ENCODE measurements at places on chromosomes 5 and 9.

GRCh38 chr5:151953833-151954232 is 29.2 kb upstream of the GLRA1 start:
- DNase-seq = no peak

GRCh38 chr9:112028242-112029221 is 131.9 kb downstream of the UGCG start:
- DNase-seq = no peak

DNA sequence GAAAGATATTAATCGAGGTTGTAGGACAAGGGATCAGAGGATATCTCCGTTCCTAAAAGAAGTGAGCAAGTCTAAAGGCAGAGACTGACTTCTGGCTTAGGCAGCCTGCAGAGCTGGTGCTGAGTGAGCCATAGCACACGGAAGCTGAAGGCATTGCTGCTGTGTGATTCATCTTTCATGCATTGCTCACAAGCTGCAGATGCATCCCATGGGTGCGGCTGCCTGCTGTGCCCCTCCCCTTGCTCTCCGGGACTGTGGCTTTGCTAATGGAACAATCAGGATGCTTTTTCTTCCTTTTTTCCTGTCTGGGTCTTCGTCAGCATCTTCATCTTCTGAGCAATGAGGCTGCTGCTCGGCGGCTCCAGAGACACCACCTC is 341.4 kb downstream of the DIRAS2 start:
- DNase-seq = peak; percentile 50

DNA sequence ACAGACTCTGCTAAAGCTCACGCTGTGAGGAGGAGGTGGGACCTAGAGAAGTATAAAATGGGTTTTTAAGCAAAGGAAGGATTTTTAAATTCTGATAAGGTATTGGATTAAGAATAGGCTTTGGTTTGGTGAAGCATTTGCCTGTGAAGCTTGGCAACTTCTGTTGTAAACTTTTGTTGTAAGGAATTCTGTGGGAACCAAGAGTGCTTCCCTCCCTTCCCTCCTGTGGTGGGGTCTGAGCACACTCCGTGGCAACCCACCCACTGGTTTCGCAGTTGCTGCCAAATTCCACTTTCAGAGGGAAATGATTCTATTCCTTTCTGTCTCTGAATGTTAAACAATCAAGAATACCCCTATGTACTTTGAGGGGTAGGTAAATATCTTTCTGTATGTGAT is 28.6 kb upstream of the GTF2H2C start:
- DNase-seq = no peak

DNA sequence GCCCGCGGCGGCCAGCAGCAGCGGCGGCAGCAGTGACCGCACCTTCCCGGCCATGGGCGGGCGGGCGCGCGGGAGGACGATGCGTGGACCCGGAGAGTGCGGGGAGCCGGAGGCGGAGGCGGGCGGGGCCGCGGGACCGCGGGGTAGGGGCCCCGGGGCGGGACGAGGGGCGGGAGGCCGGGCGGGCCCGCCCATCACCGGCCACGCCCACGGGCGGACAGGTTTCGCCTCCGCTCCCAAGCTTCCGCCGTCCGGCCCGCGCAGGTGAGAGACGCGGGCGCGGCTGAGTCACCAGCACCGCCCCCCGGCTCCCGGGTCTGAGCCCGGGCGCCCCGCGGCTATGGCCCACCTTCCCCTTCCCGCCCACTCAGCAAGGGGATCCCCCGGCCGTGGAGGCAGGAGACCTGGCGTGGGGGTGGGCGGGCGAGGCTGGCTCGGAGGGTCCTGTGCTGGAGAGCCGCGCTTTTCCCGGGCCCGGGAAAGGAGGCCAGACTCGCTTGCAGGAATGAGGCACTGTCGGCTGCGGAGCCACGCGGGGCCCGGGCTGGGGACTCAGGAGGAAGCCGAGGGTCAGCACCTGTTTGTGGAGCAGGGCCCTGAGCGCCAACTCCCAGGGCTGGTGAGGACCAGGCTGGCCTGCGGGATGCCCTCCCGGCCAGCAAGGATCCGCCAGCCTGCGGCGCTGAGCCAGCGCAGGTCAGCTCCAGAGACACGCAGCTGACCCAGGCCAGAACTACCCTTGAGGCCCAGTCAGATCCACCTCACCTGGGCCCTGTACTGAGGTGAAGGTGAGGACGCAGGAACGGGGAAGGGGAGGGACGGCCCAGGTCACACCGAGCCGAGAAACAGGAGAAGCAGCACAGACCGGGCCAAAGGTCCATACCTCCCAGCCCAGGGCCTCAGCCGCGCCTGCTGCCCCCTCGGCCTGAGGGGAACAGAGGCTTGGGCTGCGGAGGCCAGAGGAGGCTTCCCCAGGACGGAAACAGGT is at the start of gene ENTPD2:
Gene ENTPD2 (minus strand): TSS at position 118 of the 988 bp plus-strand sequence. CDS start 64 bp downstream, at position 54.
- no peak for DNase-seq

- no peak for DNase-seq
These were observed 353.2 kb downstream of the IRX1 start for GRCh38 chr5:3948838-3949237.

- DNase-seq = no peak
These were observed 53.9 kb upstream of the C9orf72 start for GRCh38 chr9:27627188-27627564.

DNA sequence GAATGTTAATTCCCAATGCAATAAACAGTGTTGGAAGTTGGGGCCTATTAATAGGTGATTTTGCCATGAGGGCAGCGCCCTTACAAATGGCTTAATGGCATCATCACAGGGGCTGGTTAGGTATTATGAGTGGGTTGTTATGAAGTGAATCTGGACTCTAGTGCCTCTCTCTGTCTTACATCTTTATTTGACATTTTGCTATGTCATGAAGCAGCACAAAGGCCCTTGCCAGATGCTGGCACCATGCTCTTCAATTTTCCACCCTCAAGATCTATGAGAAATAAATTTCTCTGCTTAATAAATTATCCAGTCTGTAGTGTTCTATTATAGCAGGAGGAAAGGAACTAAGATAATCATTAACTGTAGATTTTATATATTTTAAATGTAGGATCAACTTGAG is 1098.7 kb upstream of the NUDT12 start:
- DNase-seq = no peak

- DNase-seq = no peak
These were observed 51.3 kb upstream of the PITX1 start for GRCh38 chr5:135085133-135085935.

DNA sequence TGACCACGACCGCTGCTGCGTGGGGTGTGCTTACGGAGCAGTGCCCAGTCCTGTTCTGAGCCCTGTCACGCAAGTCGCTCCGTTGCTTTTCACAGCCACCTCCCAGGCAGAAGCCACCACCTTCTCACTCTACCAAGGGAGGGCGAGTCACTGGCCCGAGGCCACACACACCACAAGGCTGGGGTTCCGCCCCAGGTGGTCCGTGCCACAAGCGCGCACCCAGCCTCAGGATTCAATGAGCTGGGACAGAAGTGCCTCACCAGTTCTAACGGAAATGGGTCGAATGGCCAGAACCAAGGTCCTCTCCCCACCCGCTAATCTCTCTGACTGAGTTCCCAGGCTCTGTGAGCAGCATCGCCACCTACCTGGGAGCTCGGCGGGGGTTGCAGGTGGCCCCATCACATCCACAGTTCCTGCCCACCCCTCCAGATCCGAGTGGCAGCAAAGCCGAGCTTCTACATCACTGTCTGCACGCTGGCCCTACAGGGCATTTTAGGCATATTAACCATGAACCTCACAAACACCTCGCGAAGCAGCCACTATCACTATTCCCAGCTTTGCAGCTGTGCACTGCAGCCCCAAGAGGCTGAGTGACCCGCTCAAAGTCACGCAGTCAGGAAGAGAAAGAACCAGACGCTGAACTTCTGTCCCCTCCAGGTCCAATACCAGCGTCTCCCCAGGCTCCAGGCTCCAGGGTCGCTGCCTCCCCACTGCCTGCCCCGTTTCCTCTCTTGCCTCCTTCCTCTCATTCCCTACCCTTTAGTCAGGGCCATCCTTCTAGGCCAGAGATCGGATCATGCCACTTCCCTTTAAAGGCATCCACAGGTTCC is 92.1 kb upstream of the PHYKPL start:
- DNase-seq = no peak

DNA sequence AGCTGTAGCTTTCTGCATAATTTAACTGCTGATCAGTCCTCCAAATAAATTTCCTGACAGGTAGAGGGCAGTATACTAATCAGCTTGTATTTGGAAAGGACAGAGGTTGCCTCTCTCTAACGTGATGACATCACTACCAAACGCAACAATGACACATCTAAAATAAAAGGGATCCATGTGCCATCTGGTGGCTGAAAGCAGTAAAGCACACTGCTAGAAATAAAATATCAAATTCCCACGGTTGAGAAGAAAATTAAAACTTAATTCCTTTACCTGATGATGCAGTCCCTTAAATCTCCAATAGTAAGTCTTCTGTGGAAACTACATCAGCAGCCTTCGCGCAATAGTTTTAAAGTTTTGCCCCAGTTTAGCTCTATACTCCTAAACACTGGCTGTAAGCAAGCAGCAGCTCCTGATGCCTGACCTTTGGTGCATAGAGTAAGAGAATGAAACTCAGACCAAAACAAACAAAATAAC is 54.5 kb downstream of the DIAPH1 start:
- peak; percentile 95 for DNase-seq

DNA sequence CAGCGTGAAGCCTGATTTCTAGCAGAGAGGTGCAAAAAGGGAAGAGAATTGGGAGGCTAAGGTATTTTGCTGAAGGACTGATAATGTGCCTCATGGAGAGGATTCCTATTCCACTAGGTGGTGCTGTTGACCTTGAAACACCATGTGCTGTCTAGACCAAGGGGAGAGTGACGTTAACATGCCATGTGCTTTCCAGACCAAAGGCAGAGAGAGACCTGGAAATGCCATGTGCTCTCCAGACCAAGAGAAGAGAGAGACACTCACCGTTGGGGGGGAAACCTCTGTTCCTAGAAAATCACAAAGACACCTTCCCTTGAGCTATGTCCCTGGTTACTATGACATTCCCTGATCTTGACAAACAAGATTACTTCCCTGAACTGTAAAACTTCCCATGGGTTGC is 286.0 kb upstream of the TUSC1 start:
- no peak for DNase-seq

DNA sequence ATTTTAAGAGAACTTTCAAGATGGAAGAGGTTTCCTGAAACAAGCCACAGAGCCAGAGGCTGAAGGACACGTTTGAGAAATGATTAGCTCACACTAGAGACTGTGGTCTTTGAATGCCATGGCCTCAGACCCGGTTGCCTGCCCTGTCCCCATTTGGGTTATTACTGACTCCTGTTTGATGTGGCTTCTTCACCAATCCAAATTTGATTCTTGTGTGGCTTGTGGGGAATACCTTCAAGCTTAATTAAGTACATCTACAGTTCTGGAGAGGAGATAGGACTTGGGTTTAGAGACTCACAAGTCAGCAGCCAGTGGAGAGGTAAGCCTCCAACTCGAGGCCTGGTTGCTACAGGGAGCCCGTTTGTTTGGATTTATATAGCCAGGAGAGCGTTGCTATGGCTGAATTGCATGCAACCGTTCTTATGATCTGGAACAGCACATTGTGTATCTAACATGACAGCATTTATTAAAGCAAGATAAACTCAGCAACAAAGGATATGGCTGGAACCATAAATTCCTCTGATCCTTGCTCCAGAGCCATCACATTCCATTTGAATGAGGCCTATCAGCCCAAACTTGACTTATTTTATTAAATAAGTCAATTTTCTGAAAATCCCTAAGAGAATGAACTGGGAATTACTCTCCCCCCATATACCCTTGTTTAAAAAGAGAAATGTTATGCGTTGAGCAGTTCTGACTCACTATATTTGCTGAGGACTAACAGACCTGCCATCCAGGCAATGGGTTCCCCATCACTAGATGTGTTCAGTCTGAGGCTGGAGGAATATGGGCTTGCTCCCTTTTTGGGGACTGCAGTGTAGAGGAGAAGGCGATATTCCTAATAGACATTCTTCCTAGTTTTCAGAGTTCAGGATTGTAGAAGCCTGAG is 88.4 kb upstream of the TNFSF8 start:
- peak; percentile 60 for DNase-seq

- DNase-seq = no peak
These were observed 387.6 kb downstream of the ELAVL2 start for GRCh38 chr9:23438299-23438907.

GRCh38 chr5:16000056-16000455 is 179.5 kb downstream of the MARCHF11 start:
- DNase-seq = peak; percentile 37

- no peak for DNase-seq
These were observed 247.4 kb downstream of the PRELID2 start for GRCh38 chr5:145587710-145588109.

GRCh38 chr9:96612966-96613589 is 6.6 kb downstream of the CDC14B start:
- no peak for DNase-seq

DNA sequence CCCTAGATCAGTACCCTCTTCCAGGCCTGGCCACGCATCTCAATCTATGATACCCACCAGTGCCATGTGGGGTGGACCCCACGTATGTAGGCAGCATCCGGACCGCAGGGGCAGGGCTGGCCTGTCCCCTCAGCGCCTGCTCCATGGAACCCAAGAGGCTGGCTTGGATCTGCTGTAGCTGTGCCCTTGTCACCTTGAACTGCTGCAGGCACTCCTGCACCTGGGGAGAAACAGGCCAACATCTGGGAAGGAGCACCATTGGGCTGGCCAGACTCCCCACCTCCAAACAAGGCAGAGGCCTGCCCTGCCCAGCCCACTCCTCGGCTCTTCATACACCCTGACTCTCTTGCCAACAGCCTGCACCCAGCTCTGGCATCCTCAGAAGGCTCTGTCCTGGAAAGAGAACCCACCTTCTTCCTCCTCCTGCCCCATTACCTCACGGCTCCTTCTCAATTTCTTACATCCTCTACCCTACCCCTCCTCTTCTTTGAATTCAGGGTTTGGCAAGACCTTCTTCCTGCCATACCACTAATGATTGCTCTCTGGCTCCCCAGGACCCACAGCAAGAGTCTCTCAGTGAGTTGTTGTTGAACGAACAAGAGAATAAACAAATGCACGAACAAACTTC is 7.7 kb downstream of the HK3 start:
- no peak for DNase-seq

- DNase-seq = no peak
These were observed 402.3 kb upstream of the ADAMTSL1 start for GRCh38 chr9:18071651-18072060.

Measured in skin of body (tissue), 3 donors.